WTC11 (cell line): ENCODE measurements at places on chromosomes 16 and 17.

DNA sequence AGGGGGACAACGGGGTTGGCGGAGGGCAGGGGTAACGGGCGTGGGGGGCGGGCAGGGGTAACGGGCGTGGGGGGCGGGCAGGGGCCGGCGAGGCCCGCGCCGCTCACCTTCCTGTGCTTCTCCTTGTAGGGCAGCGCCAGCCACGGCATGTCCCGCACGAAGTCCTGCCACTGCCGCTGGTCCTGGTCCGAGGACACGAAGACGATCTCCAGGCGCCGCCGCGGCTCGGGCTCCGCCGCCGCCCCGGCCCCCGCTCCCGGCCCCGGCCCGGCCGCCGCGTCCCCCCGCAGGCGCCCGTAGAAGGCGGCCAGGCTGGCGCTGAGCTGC, 401 bp downstream of the NXN start:
- DNase-seq: no peak

DNA sequence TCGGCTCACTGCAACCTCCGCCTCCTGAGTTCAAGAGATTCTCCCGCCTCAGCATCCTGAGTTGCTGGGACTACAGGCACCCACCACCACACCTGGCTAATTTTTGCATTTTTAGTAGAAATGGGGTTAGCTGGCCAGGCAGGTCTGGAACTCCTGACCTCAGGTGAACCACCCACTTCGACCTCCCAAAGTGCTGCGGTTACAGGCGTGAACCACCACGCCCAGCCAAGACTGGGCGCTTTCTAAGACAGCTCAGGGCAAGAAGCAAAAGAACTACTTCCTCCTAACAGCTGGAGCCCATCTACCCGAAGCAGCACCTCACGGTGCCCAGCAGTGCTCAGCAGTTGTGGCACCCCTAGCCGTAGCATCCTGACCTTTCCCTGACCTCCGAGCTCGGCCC, 109.4 kb downstream of the ZNF423 start:
- no peak for DNase-seq

DNA sequence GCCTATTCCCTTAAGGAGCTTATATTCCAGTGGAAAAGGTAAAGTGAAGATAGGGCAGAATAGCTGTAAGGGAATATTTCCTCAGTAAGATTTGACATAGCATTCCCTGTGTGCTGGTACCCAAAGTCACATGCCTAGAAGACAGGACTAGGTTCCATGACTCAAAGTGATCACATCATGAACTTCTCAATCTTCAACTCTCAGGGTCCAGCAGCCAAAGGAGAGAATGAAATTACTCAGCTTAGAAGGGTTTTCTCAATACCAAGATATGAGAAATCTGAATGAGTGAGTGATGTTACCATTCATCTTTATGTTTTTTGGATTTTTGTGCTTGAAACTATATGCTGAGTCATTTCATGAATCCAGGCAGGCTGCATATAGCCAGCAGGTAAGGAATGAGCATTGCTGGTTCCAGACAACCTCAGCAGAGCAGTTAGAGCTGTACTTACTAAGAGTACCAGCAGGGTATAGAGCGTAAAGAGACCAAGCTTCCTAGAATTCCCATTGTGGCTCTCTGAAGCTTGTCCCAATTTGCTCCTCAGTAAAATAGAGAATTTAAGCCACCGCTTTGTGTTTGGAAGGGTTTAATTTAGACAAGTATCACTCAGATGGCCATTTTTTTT, 91.1 kb downstream of the ANKFN1 start:
- no peak for DNase-seq

- DNase-seq: no peak
Observed at GRCh38 chr17:39200957-39201510, 951 bp downstream of the RPL19 start.

DNA sequence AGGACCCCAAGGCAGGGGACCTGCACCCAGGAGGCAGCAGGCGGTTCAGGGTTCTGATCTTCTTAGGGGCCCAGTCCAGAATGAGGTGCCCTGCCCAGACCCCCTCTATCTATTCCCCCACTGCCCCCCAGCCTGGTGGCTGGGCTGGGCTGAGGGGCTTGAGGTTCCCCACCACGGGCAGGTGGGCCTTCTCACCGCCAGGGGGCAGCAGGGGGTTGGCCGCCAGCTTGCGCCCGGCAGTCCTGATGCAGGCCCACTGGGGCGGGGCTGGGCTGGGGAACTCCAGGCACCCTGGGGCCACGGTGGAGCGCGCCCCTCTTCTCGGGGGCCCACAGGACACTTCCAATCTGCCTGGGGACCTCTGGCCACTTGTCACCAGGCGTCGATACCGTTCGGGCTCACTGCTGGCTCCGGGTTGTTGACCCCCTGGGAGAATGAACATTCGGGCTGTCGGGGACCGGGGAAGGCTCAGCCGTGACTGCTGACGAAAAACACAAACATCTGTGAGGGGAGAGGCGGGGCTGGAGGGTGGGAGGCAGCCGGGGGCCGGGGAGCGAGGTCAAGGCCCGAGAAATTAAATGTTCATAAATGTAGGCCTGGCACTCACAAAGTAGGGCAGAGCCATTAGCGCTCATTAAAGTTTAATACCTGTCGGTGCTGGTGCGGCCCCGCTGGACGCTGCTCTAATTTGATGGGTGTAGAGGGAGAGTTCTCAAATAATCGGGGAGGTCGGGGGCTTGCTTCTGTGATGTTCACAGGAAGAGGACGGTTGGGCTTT, 219.3 kb upstream of the GSE1 start:
- DNase-seq: peak; percentile 89

DNA sequence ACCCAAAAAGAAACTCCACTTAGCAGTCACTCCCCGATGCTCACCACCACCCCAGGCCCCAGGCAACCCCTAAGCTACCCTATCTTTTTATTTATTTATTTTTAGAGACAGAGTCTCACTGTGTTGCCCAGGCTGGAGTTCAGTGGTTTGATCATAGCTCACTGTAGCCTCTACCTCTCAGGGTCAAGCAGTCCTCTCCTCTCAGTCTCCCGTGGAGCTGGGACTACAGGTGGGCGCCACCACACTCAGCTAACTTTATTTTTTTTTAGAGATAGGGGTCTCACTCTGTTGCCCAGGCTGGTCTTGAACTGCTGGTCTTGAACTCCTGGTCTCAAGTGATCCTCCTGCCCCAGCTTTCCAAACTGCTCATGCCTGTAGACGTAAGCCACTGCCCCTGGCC, 14.7 kb upstream of the GLIS2 start:
- no peak for DNase-seq

GRCh38 chr17:40026816-40027613, 11.8 kb downstream of the CSF3 start:
- peak; percentile 93 for DNase-seq
